ENCODE measurements at places on chromosomes 6 and 20.

DNA sequence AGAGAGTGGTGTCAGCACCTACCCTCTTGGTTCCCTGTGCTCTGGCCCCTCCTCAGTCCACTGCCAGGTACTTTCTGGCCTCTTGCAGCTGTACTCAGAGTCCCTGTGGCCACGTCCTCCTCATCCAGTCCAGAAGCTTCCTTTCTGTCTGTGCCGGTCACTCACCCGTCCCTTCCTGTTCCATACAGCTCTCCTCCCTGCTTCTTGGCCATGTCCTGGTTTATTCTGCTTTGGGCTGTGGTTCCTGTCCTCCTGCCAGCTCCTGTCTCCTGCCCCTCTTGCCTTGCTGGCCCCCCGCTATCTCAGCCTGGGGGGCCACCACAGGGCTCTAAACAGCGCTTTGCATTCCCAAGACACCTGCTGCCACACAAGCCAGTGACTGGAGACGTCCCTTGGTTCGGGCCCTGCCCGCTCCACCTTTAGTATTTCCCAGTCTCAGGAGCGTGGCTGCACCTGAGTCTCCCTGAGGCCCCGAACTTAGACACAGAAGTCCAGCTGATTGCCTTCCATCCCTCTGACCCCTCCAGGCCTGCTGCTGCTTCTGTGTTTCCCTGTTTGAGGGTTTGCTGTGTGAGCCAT, 15.5 kb upstream of the RBM38 start:
- no peak for DNase-seq

DNA sequence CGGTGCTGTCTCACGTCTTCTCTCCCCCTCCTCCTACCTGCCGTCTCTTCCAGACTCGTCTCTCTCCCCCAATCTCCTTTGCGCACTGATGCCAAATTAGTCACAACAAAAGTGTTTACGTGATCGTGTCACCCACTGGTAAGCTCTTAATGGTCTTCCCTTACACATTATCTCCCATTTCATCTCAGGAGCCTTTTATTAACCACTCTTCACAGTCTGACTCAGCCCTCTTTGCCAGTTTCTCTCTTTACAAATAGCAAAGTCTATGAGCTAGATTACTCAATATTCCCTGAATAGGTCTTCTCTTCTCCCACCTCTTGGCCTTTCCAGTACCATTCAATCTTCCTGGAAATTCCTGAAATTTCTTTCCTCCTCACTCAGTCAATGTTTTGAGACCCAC, 247.0 kb downstream of the ESR1 start:
- DNase-seq = no peak

GRCh38 chr6:155121699-155122098, 126.6 kb downstream of the TIAM2 start:
- peak; percentile 72 for DNase-seq

- DNase-seq = peak; percentile 38
Observed at GRCh38 chr6:17381424-17382147, 11.8 kb upstream of the CAP2 start.

GRCh38 chr20:34403908-34404307, 40.8 kb downstream of the ITCH start:
- DNase-seq = no peak

DNA sequence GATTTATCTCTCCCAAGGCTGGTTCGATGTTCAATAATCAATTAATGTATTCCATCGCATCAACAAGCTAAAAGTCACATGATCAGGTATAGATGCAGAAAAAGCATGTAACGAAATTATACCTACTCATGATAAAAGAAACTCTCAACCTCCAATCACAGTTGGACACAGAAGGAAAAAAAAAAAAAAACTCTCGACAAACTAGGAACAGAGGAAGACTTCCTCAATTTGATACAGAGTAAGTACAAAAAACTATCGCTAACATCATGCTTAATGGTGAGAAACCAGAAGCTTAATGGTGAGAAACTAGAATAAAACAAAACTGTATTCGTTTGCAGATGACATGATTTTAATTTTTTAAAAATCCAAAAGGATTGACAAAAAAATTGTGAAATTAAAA, 62.0 kb upstream of the SMIM29 start:
- DNase-seq = no peak

DNA sequence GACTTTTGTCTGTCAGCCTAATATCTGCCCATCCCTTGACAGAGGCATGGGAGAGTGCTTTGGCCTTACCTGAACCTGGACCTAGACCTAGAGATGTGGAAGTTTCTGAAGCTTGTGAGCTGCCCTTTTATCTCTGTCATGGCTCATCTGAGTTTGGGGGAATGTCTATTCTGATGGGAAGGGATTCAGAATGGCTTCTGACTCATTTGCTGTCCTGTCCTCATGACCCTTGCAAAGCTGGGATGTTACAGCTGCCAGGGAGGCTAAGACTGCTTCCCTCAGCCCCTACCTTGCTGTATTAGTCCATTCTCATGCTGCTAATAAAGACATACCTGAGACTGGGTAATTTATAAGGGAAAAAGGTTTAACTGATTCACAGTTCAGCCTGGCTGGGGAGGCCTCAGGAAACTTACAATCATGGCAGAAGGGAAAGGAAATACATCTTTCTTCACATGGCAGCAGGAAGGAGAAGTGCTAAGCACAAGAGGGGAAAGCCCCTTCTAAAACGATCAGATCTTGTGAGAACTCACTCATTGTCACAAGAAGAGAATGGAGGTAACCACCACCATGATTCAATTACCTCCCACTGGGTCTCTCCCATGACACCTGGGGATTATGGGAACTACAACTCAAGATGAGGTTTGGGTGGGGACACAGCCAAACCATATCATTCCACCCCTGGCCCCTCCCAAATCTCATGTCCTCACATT, 252.2 kb downstream of the ERMARD start:
- DNase-seq = no peak

Measured in tongue (tissue), 3 donors.